ENCODE measurements at places on chromosomes 6 and 20.

- DNase-seq: no peak
These were observed 626.0 kb downstream of the CDH26 start for GRCh38 chr20:60584221-60584620.

DNA sequence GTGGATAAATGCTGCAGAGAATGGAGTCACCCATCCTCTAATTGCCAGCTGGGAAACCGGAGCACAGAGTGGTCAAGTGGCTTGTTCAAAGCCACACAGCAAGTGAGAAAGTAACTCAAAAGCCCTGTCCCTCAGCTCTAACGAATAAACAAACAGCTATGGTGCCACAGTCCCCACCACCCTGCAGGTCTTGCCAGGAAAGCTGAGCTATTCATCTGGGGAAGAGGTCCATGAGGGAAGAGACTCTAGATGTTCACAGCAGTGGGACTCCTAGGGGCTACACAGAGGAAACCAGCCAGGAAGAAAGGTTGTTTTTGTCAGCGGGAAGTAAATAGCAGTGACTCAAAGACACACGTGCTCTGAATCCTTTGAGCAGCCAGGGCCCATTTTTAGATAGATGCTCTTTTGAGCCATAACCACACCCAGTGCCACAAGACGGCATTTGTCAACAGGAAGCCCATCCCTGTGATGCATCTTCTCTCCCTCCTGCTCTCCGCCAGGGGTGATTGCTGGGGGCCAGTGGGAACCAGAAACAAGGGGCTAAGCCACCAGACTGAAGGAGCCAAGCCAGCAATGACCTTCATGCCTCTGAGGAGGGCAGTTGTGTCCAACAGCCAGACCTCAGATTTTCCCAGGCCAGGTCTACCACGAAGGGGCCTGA lies 32.4 kb upstream of the TCP11 start:
- DNase-seq: no peak

DNA sequence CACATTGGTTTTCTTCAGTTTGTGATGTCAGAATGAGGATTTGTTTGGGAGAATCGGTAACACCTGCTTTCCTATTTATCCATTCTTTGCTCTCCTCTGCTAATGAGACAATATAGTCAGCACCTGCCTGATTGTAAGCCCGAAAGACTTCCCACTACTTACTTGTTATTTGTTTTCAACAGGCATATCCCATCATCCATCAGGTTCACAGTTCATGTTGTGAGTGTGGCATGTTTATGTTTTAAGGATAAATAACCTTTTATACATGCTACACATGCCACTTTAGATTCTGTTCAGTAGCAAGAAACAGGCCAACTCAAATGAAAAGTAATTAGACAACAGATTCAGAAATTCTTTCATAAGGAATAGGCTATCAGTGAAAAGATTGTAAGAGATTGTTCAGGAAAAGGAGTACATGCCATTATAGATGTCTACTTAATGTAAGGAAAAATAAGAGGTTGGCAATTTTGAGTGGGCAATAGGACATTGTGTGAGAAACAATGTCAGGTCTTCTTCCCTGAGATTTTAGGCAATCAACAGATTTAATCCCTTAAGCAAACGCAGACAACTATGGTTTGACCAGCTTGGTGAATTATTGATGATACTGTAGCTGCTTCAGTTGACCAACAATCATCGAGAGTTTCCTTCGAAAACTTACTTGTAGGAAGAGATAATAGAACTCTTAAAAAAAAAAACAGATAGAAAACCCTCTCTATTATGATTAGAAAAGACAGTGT lies 7.9 kb upstream of the GPRC6A start:
- no peak for DNase-seq

DNA sequence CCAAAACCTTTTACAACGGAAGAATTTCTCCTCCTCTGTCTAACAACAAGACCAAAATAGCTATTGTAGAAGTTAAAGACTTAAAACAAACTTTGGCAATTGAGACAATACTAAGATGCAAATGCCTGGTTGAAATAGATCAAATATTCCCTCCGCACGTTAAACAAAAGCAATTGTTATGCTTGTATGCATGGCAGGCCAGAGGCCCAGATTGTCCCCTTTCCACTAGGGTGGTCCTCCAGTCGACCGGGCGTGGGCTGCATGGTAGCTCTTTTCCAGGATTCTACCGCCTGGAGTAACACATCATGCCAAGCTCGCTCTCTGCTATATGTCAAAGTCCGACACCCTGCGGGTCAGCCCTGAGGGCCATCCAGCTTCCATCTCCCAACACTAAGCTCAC lies 234.7 kb downstream of the RNGTT start:
- DNase-seq: no peak

- DNase-seq: no peak
These were observed 148.9 kb downstream of the TMEM200A start for GRCh38 chr6:130514712-130515111.

DNA sequence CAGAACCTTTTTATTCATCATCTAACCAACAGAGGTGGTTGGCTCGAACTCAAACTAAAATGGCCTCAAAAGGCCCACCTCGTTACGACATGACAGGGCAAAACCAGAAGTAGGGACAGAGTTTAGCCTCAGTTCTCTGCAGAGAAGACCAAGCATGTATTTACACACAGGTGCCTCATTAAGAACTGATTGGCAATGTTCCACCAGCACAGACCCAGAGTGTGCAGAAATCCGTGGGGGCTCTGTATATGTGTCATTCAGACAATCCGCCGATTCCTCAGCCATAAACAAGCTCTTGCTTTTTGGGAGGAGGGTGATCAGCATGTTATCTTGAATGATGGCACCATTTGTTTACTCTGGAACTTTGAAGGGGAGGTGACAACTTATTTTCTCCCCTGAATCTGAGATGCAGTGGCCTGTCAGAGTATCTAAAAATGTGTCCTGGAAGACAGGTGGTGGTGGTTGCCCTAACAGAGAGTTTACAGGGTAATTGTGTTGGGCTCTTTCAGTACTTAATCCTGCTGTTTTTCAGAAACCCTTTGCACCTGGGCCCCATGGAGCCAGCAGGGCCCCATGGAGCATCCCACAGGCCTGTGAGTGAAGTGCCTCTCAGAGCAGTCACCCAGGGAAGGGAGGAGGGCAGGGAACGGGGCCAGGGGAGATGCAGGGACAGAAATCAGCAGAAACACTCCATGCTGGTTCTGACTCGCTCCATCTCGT lies 29.1 kb upstream of the C20orf203 start:
- no peak for DNase-seq

GRCh38 chr6:149951096-149951495 lies 9.3 kb downstream of the ULBP2 start:
- no peak for DNase-seq

- no peak for DNase-seq
These were observed 11.1 kb upstream of the NOTCH4 start for GRCh38 chr6:32234934-32235333.

DNA sequence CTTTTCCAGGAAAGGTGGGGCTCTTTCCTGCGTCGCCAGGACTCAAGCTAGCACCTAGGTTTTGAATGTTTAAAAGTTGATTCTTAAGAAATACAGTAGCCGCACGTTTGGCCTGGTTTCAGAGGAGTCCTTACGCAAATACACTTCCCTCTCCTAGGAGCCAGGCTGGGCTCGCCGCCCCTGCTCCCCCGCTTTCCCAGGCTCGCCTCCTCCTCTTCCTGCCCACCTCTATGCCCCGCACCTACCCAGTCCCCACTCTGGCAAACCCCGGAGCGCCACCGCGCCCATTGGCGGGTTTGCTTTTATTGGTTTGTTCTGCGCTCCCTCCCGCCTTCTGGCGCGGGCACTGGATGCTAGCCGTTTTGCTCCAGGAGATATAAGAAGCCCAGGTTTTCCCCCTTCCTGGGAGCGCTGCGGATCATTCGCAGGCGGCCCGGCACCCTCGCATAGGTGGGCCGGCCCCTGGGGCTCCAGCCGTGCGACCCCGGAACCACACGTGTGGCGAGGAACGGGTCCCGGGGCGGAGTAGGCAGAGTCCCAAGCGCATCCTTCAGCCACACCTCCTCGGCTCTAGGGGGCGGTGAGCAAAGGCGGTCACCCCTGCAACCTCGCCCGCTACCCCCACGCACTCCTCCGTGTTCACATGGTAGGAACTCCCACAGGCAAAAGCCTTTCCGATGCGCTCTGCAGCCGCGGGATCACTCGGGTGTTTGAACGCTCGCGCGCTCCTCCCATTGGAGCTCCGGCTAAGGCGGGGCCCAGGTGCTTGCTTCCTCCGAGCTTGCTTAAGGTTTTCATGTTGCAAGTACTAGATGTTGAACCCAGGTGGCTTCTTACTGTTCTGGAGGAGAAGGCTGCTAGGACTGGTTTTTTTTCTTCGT lies 119.0 kb downstream of the RTN4IP1 start:
- DNase-seq: no peak

GRCh38 chr6:109991201-109992101 lies 13.3 kb downstream of the GPR6 start:
- no peak for DNase-seq

- no peak for DNase-seq
These were observed 214.7 kb downstream of the TFAP2C start for GRCh38 chr20:56843817-56844216.

DNA sequence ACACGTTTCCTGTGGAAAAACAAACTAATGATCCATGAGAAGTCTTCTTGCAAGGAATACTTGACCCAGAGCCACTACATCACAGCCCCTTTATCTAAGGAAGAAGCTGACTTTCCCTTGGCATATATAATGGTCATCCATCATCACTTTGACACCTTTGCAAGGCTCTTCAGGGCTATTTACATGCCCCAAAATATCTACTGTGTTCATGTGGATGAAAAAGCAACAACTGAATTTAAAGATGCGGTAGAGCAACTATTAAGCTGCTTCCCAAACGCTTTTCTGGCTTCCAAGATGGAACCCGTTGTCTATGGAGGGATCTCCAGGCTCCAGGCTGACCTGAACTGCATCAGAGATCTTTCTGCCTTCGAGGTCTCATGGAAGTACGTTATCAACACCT lies 35.4 kb downstream of the GCNT2 start:
- no peak for DNase-seq

DNA sequence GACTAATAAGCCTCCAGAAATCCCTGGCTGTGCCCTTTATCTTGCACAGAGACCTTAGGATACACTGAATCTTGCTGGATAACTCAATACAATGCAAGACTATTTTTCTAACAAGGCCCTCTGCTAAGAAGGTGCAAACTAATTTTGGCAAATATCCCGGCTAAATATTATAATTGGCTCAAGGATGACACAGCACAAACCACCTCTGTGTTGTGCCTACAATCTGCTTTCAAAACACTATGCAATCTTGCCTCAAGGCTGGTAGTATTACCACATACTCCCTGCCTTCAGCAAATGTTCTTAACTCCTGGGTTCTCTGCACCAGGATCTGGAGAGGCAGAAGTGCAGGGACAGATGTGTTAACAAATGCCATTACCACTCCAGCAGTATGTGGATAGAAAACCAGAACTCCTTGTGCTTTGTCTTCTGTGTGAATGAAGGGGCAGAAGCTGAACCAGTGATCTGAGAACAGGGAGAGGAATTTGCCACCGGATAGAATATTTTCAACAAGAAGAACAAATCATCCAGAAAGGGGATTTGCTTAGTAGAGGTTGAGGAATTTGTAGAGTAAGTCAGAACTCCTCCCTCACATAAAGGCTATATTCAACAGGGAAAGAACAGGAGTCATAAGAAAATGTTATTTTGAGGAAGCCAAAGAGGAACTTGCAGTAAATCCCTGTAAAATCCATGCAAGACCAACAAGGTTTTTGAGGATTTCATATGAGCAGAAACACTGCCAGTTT lies 74.1 kb upstream of the SLC4A11 start:
- peak; percentile 68 for DNase-seq

DNA sequence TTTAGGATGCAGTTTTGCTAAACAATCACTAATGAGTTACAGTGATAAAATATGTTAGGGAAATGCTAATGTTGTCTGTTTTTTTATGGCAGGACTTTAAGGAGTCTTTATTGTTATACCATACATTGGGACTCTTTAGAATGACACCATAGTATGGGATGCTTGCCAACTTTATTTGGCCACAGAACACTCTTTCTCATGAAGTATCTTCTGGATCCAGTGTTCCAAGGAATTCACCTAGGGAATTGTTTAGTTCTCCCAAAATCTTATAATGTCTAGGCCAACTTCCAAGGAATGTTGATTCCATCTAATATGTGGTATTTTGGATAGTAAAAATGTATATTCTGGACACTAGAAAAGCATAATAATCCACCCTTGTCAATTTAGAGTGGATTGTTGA lies 3.3 kb downstream of the RIN2 start:
- no peak for DNase-seq

- no peak for DNase-seq
These were observed 1.6 kb upstream of the PSMB8 start for GRCh38 chr6:32845384-32845884.

DNA sequence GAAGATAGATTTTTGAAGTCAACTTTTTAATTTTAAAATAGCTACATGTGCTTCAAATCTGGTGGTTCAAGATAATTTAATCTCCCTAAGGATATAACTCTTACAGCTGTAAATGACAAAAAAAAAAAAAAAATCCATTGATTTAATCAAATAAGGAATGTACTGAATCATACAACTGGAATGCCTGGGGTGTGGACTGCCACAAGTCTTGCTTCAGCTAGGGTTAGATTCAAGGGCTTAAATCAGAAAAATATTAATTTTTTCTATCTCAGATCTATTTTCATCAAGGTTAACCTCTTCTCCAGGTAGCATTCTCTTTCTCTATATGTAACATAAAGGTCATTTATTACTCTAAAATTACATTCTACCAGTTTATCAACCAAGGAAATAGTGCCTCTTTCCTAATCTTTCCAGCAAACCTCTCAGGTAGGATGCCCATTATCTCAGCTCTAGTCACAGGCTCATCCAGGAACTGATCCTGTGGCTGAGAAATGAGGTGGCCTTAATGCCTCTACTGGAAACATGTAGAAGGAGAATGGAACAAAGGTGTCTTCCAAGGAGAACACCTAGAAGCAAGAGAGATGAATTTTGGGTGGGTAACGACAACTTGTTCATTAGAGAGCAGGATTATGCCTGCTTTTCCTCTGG lies 466.9 kb downstream of the CBLN4 start:
- DNase-seq: no peak

DNA sequence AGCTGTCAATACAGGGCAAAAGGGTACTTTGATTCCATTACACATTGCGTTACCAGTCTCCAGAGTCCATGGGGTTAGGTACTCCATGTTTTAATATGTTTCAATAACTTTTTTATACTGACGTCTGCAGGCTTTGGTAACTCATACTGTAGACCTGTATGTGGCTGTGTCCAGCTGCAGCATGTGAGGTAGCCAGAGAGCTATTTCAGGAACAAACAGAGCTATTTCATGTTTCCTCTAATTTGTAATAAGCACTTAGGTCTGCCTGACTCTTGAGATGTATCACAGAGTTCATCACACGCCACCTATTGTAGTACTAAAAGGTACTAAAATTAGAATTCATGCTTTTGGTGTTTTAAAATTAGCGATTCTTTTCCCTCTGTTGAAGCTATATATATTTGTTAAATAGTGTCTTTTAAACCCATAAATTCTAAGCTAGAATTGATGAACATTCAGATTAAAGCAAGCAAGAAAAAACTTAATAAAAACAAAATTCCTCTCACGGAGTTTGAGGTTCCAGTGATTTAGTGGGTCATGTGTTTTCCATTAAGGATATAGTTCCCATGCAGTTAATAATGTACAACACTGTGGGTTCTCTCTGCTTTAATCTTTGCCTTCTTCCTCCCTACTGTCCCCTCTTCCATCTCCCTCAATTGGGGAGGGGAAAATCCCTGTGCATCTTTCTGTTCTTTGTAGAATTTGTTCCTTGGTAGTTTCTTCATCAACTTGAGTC lies 37.0 kb downstream of the FOXO3 start:
- no peak for DNase-seq

- DNase-seq: no peak
These were observed 41.1 kb upstream of the RFPL4B start for GRCh38 chr6:112305795-112306564.

GRCh38 chr20:63617092-63617875 lies 9.6 kb downstream of the GMEB2 start:
- DNase-seq: no peak
